RCC 7860 (cell line): ENCODE measurements at places on chromosomes 2 and 18.

DNA sequence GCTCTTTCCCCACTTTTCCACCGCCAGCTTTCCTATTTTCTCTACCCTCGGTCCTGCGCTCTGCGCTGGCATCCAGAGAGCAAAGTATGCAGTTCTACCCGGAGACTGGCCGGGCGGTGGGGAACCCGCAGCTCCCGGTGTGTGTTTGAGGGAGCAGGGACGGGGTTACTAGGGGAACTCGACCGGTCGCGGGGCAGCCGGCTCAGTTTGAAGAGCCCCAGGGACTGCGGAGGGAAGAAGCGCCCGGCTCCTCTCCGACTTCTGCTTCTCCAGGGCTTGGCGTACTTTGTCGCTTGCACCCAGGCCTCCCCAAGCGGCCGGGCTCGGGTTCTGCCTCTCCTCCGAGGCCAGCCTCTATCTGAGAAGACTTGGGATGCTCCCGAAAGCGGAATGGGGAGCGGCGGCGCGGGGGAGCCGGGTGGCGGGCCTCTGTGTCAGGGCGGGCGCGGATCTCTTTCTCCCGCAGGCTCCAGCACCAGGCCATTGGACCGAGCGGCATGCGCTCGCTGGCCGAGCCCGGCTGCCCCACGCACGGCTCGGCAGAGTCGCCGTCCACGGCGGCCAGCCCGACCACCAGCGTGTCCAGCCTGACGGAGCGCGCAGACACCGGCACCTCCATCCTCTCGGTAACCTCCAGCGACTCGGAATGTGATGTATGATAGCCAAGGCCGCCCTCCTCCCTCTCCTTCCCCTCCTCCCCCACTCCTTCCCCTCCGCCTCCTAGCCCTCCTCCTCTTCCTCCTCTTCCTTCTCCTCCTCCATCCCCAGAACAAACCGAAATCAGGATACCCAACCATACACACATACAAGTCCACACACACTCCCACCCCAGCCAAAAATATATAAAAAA lies 2.8 kb downstream of the SIX3 start:
- DNase-seq: no peak

DNA sequence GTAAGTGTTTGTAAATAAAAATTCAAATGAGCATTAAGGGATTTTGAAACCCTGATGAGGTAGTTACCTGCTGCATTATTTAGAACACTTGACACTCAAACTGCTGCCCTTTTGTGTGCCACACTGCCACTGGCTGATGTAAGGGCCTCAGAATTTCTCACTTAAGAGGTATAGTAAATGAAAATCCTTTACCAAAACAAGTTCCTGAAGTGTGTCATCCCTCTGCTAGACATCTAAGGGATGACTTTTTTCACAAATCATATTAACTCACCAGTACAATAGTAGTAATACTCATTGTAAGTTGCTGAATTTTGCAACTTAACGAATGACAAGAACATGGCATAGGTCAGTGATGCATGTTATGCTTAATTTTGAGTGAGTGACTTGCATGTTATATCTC lies 274.9 kb upstream of the UBE2E3 start:
- no peak for DNase-seq

DNA sequence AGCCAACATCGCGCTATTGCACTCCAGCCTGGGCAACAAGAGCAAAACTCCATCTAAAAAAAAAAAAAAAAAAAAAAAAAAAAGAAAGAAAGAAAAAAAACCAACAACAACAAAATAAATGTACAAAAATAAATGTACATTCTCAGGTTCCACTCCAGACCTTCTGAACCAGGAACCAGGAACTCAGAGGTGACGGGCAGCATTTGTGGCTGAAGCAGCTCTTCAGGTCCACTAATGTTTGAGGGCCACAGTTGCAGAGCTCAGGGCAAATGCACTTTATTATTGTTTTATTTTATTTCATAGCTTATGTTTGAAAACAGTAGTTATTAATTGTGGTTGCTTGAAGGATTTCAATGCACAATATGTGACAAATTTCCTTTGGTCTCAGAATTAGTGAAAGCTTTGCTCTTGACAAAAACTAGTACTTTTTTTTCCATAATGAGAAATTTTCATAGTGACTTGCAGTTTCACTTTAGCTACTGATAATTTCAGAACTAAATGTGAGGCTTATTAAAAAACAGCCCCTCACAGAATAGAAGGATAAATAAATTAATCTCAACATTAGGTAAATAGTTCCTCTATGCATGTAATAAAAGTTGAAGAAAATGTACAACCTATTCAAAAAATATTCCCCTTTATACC lies 378.4 kb upstream of the SPHKAP start:
- no peak for DNase-seq

- DNase-seq: no peak
These were observed 181.1 kb upstream of the PGAP1 start for GRCh38 chr2:197107291-197108269.

- no peak for DNase-seq
These were observed 29.2 kb upstream of the CTAGE1 start for GRCh38 chr18:22446911-22447310.

GRCh38 chr2:2018713-2019410 lies 274.5 kb upstream of the PXDN start:
- DNase-seq: no peak

- no peak for DNase-seq
These were observed 411 bp downstream of the NARS1 start for GRCh38 chr18:57621246-57621604.

DNA sequence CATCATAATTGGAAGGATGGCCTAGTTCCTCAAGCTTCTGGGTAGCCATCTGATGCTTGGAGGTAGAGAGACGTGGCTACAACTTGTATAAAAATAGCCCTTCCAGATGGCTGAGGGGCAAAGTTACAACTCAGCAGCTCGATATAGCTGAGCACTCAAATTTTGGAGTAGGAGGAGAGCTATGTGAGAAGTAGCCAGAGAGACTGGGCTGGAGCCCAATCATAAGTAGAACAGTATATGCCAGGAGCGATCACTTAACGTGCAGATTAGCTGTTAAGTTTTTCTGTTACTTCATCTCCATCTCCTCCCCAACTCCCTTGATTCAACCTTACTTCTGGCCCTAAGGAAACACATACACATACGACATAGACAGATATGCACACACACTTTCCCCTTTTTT lies 28.8 kb downstream of the CNRIP1 start:
- DNase-seq: no peak

GRCh38 chr2:201886504-201886903 lies 80.2 kb downstream of the CDK15 start:
- DNase-seq: no peak

DNA sequence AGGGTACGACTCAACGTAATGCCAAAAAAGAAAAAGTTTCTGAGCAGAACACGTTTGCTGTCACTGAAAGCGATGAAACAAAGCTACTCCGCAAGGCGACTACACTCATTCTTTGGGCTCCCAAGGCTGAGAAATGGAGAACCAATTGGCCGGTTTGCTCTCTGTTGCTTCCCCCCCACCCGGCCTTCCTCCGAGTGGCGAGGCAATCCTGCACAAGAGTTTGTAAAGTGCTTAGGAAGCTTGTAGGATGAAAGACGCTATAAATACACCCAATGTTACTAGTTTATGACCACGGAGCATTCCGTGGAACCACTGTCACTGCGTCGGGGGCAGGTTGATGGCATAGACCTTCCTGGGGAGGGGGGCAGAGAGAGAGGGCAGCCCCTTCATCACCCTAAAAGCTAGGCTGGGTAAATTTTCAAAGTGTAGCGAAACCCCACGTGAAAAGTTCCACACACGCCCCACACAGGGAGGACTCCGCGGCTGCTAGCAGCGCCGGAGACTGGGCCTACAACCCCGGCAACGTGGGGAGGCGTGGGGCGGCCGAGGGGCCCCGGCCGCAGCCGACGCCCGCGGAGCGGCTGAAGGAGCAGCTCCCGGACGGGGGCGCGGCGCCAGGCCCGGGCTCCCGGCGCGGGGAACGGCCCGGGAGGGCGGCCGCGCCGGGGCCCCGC lies 915 bp downstream of the CUL3 start:
- DNase-seq: no peak

DNA sequence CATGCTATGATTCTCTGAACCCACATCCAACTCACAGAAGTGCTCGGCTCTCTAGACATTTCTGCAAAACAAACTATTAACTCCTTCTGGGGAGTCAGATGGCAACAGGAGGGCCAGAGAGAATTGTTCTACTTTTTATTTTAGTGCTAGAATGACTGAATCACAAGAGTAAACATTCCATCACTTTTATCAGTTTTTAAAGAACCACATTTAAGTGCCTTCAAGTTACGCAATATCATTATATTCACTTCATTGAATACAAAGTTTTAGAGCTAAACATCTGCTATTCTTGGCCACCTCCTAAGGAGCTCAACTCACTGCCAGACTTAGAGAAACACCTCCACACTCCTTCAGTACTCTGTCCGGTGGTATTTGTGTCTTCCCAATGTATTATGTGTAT lies 22.4 kb downstream of the B4GALT6 start:
- no peak for DNase-seq

GRCh38 chr2:218897394-218898108 lies 16.9 kb downstream of the WNT10A start:
- DNase-seq: no peak

GRCh38 chr2:95073856-95074662 lies 47.5 kb downstream of the MRPS5 start:
- DNase-seq: no peak

- DNase-seq: no peak
These were observed 427.5 kb upstream of the CDH20 start for GRCh38 chr18:60905699-60906098.

DNA sequence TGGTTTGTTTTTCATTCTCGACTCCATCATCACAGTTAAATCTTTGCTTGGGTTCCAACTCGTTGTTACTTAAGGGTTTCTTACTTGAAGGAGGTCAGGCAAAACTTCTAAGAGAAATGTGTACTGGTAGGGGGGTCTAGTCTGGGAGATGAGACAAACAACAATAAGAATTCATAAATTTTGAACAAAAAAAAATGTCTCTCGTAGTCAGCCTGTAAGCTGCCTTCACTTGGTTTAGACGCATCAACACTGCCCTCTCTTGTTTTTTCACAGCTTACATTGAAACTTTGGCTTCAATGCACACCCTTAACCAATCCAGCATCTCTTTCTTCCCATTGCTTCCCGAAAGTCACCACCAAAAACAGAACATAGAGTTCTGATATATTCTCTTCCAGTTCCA lies 576.4 kb upstream of the PIK3C3 start:
- no peak for DNase-seq

DNA sequence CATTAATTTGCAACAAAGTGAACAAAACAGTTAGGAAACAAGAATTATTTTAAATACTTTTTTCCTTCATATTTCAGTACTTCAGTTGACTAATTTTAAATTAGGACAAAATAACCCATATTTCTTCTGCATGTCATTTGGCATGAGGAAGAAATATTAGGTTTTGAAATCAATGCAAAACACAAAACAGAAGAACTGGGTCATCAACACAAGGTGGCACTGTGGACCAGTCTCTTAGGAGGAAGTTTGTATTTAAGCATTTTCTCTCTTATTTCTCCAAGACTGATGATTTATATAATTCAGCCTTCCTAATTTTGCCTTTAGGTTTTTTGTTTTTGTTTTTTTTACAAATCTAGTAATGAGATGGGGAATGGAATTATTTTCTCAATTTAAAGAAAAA lies 352.8 kb upstream of the KCNH7 start:
- peak; percentile 39 for DNase-seq

GRCh38 chr2:181203916-181204315 lies 223.5 kb downstream of the UBE2E3 start:
- DNase-seq: no peak

GRCh38 chr2:232674491-232674890 lies 22.6 kb upstream of the GIGYF2 start:
- DNase-seq: no peak

DNA sequence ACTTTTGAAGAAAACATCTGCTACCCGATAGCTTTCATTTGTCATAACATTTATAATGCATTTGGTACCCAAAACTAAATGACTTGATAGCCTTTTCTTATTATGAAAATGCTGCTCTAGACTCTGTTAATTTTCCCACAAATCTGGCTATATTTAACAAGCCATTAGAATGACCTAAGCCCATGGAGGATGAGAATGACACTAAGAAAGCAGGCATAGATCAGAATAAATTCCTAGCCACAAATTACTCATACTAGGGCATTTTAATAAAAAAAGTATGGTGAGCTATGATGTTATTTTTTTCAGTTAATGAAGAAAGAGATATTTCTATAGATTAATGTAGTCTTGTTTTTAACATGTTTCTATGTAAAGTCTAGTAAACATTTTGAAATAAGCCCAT lies 1728.3 kb downstream of the SUCLG1 start:
- DNase-seq: no peak

- DNase-seq: peak; percentile 17
These were observed 186.1 kb upstream of the RAB12 start for GRCh38 chr18:8423051-8423557.

- no peak for DNase-seq
These were observed 4.0 kb downstream of the EGR4 start for GRCh38 chr2:73289304-73289703.

DNA sequence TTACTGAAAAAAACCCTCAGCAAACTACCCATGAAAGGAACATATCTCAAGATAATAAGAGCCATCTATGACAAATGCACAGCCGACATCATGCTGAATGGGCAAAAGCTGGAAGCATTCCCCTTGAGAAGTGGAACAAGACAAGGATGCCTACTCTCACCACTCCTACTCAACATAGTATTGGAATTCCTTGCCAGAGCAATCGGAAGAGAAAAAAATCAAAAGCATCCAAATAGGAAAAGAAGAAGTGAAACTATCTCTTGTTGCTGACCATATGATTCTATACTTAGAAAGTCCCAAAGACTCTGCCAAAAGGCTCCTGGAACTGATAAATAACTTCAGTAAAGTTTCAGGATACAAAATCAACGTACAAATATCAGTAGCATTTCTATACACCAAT lies 40.6 kb upstream of the MSTN start:
- DNase-seq: no peak

DNA sequence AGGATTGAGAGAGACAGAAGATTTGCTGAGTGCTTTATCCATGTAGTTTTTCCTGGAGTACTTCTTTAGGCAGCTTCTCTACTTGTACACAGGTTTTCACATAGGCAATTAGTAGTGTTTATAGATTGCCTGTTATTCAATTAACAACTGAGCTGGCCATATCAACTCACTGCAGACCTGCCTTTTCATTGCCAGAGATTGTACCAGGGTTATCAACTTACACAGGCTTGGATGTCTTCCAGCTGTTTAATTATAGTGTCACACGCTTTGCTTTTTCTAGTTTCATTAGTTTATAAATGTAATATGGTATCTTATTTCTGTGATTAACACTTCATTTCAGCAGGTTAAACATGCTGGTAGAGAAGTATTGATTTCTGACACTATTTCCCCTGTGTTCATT lies 125.9 kb downstream of the GPD2 start:
- no peak for DNase-seq
